ENCODE measurements at places on chromosomes 3 and 15.

DNA sequence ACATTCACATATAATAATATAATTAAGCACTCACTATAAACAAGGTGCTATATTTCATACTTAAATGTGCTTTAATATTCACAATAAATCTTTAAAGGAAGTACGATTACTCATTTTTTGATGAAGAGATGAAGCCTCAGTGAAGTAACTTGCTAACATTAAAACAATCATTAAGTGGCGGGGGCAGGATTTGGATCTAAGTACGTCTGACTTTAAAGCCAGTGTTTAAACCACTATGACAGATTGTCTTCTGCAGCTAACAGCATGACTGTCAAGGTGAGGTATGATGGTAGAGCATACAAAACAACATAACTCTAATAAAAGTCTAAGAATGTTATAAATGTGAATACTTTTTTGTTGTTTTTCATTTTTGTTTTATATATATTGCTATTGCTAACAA is 862.1 kb downstream of the ROBO1 start:
- no peak for DNase-seq

DNA sequence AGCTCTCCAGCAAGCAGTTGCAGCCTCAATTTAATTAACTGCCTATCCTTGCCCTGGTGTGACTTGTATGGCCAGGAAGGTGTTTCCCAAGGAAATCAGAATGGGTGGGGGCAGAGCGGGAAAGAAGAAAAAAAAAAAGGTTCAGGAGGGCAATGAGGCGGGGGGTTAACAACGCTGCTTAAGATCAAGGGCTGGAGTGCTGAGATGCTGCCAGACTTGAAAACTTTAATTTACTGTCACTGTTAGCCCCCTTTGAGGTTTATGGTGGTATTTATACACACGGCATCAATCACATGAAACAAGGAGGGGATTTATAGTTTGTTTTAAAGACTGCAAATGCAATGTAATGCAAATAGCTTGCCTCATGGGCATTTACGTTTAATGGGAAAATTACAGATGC is 319.4 kb upstream of the NR2F2 start:
- DNase-seq = no peak

DNA sequence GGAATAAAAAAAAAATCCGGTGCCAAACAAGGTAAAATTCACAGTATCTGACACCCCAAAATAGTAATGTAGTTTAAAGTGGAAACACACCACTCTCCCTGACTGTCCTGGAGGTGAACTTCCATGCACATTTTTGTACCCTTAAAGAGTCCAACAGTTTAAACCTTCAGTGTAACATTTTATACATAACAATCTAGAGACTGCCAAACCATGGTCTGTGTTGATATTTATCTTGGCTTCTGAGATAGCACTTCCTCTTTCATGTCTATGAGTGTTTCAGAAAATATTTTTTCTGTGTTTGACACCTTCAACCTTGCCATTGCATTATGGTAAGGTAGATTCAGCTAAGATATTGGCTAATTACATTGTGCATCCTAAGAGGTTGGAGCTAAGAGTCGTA is 13.9 kb downstream of the TMEM45A start:
- DNase-seq = no peak

DNA sequence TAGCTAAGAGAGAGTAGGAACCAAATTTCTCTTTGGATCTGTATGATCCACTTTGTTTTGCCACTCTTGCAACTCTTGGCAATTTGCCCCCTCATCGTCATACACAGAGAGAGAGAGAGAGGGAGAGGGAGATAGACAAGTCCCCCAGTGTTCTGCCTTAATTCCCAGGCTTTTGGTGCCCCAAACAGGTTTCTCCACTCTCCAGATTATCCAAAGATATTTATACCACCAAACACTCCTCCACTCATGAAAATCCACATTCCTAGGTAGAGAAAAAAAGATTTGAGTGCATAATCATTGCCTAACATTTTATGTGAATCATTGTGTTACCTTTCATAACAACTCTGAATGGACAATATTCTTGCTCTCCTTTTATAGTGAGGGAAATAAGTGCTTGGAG is 15.3 kb downstream of the ACP3 start:
- no peak for DNase-seq

DNA sequence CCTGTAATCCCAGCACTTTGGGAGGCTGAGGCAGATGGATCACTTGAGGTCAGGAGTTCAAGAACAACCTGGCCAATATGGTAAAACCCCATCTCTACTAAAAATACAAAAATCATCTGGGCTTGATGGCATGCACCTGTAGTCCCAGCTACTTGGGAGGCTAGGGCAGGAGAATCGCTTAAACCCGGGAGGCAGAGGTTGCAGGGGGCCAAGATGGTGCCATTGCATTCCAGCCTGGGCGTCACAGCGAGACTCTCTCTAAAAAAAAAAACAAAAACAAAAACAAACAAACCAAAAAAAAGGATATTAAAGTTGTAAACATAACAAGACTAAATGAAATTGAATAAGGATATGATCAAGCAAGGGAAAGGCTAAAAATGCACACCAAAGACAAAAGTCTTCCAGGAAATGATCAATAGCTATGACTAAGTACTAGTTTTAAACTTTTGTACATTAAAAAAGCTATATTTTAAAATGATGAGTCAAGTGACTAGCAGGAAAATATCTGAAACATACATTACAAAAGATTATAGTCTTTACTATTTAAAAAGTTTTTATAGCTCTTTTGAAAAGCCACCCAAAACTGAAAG is 28.6 kb downstream of the KLHL6 start:
- no peak for DNase-seq

DNA sequence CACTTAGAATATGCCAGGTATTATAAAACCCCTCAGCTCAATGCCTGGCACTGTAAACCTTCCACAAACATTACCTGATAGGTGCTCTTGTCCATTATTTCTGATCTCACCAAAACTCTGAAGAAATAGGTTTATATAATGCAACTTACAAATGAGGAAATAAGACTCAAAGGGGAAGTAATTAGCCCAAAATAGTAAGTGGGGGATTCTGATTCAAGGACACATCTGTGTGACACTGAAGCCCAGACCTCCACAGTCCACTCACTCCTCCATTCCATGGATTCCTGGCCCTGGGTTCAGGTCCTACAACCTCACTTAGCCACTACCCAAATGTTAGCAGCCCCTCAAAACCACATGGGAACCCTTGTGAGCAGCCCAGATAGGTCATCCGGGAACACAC is 49.9 kb downstream of the TRANK1 start:
- no peak for DNase-seq

- DNase-seq = no peak
These were observed 7.5 kb upstream of the ALDH1L1 start for GRCh38 chr3:126187920-126188319.

GRCh38 chr3:31829826-31830426 is 151.1 kb downstream of the OSBPL10 start:
- DNase-seq = no peak

GRCh38 chr3:157159037-157159761 is 748 bp downstream of the CCNL1 start:
- DNase-seq = peak; percentile 89

- DNase-seq = no peak
These were observed 55.8 kb downstream of the LSM3 start for GRCh38 chr3:14234251-14235002.

DNA sequence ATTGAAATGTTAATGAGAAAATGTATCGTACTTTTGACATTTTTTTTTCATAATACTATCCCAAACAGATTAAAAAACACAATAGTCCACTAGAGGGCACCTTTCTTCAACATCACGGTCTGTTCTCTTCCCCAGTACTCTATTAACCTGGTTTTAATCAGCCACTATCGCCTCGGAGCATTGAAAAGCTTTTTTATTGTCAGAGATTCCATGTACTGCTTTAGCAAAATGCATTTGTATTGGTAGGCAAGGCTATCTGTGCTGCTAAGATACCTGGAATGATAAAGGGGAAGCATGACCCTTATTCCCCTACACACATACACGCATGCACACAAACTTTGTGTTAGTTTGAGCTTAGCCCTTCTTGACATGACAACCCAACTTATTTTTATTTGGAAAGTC is 160.1 kb upstream of the IL12A start:
- DNase-seq = no peak

- DNase-seq = no peak
These were observed 2.4 kb downstream of the PLXNA1 start for GRCh38 chr3:126985132-126985985.

GRCh38 chr3:69906351-69906966 is 93.1 kb upstream of the SAMMSON start:
- DNase-seq = no peak

GRCh38 chr3:172057624-172058327 is 18.4 kb downstream of the FNDC3B start:
- DNase-seq = no peak

DNA sequence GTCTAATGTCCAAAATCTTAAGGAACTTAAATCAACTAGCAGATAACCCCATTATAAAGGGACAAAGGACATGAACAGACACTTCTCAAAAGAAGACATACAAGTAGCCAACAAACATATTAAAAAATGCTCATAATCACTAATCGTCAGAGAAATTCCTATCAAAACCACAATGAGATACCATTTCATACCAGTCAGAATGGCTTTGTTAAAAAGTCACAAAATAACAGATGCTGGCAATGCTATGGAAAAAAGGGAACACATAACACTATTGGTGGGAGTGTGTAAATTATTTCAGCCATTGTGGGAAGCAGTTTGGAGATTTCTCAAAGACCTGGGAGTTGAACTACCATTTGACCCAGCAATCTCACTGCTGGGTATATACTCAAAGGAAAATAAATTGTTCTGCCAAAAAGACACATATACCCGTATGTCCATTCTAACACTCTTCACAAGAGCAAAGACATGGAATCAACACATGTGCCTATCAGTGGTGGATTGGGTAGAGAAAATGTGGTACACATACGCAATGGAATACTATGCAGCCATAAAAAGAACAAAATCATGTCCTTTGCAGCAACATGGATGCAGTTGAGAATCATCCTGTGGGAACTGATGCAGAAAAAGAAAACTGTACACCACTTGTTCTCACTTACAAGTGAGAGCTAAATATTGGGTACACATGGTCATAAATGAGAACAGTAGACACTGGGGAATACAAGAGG is 78.5 kb downstream of the TCF12 start:
- DNase-seq = no peak

- no peak for DNase-seq
These were observed 364.7 kb upstream of the TGFBR2 start for GRCh38 chr3:30241721-30242120.

DNA sequence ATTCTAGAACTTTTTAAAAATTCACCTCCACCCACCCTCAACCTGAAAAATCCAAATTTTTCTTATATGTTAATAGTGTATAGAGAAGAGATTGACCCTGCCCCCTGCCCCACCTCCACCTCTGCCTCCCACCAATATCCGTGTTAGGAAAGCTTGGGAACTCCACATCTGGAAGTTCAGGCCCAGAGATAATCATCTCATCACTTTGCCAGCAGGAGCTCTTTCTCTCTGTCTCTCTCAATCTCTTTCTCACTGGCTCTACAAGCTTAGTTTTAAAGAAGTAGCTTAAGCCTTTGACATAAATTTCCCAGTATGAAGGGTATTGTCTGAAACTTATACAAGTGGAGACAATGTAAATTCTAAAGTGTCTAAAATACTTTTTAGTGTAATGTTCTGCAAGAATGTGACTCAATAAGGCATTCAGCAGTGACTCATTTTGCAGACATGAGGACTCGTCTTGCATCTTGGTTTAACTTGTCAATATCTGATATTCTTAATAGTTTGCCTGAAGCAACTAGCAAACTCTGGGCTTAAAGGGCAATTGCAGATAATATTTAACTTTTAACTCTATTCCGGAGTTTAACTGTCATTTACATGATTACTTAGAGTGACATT is 299.8 kb upstream of the EPHA3 start:
- no peak for DNase-seq

- no peak for DNase-seq
These were observed 127.6 kb downstream of the DUT start for GRCh38 chr15:48458876-48459275.

GRCh38 chr3:42736081-42736480 is 33.5 kb upstream of the HHATL start:
- no peak for DNase-seq

DNA sequence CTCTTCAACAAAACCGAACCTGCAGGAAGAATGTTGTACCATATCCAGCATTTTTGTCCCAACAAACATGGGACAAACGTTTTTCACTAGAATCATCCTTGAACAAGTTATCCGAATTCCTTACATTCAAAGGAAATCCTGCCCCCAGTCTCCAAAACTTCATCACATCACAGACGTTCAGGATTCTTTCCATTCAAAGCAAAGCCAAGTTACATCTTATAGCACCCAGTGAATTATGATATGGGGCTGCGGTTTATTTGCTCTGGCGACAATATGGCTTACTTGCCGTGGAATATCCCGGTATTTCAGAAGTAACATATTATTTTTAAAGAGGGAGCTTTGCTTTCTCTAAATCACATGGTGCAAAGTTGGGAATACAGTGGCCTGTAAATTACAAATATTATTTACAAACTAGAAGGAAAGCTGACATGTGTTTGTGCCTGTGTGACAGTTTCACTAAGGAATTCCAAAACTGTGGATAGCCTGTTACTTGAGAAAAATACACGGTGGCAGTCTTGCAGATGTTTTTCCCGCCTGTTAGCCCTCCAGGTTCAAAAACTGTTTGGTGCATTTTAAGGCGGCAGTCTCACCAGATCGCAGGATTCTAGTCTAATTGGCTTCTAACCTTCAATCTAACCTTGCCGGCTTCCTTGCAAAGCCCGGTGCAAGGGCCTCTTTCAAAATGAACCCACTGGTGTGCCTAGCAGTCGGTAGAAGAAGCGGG is 736 bp upstream of the MBNL1 start:
- no peak for DNase-seq

DNA sequence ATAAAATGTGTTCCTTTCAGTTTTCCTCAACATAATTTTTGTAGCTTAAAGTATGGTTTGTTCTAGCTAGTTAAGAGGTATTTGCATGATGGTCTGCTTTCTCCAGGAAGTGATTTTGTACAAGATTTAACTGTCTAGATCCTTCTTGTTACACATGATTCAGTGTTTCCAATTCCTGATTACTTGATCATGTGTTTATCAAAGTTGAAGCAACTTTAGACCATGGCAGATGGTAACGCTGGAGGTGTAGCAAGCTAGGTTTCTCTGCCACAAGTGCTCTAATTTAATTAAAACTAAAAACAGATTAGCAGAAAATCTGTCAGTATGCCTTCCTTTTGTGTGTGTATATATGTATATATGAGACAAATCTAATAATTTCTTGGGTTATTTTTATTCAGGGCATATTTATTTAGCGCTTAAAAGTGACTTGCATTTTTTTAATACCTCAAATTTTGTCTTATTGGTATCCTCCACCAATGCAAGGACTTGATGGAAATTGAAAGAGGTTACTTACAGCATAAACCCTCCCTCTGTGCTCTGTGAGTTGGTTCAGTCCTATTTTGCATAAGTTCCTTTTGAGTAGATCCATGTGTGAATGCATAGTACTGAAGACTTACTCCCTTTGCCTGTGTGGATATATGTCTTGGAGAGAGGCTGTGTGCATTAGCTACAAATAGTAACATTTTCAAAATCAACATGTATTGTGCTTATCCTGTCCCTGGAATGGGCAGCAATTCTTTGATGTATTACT is 157.3 kb upstream of the CGNL1 start:
- no peak for DNase-seq

DNA sequence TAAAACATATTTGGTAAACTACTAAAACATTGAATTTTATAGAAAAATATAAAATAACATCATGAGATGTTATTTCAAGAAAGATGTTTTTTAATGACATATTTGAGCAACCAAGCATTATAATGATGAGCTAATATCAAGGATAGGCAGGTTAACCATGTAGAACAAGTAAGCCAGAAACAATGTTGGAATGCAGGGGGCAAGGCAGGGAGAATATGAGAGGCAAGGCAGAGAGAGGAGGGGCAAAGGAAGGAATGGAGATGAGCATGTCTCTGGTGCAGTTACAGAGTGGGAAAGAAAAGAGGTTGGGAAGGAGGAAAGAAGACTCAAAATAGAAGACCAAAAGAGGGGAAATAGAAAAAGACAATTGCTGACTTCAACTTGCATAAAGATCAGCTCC is 390.4 kb downstream of the MCTP2 start:
- no peak for DNase-seq

Measured in stimulated activated naive CD8-positive, alpha-beta T cell treated with anti-CD3 and anti-CD28 coated beads, Interleukin-15, amount 100 ng/mL, for 72 hours (primary cell).